ENCODE measurements at places on chromosomes 3 and 15. TPM values are rescaled to one million over a fixed set of nuclear protein-coding genes. Genes with fewer than 3 reads are reported as not detected.

The MKRN3 gene
- 13.9 TPM for polyA plus RNA-seq

The CD96 gene
- not detected for polyA plus RNA-seq

The UNC13C gene
- 4.0 TPM for polyA plus RNA-seq

The SERINC4 gene
- polyA plus RNA-seq: 0.38 TPM

The IQCH gene
- 8.4 TPM for polyA plus RNA-seq

The SPINK8 gene
- not detected for polyA plus RNA-seq

The BTLA gene
- polyA plus RNA-seq: not detected

The ZSCAN2 gene
- 29.9 TPM for polyA plus RNA-seq

The LOXL1 gene
- polyA plus RNA-seq: 1.9 TPM

The ZNF860 gene
- polyA plus RNA-seq: 1.2 TPM

The SLC12A1 gene
- 0.67 TPM for polyA plus RNA-seq

The EFCC1 gene
- polyA plus RNA-seq: not detected

The CRABP1 gene
- 7.0 TPM for polyA plus RNA-seq

The P3H2 gene
- polyA plus RNA-seq: 0.68 TPM

The GRAMD1C gene
- 31.0 TPM for polyA plus RNA-seq

The GLDN gene
- polyA plus RNA-seq: 1.8 TPM

The ADGRG7 gene
- polyA plus RNA-seq: not detected

The ARPP19 gene
- 254 TPM for polyA plus RNA-seq

The PAK6 gene
- polyA plus RNA-seq: 32.4 TPM

The ZNF80 gene
- polyA plus RNA-seq: 0.17 TPM

The RASSF1 gene
- 54.0 TPM for polyA plus RNA-seq

The SEMA3B gene
- 9.6 TPM for polyA plus RNA-seq

The COL8A1 gene
- 0.04 TPM for polyA plus RNA-seq

The NOX5 gene
- polyA plus RNA-seq: not detected

The NUP210 gene
- polyA plus RNA-seq: 8.2 TPM

The OR5K2 gene
- not detected for polyA plus RNA-seq

The SOX14 gene
- polyA plus RNA-seq: not detected

The GOLGA6B gene
- polyA plus RNA-seq: not detected

The ZNF662 gene
- not detected for polyA plus RNA-seq

The TUSC7 gene
- not detected for polyA plus RNA-seq

The THAP10 gene
- 7.2 TPM for polyA plus RNA-seq

The TTLL13 gene
- polyA plus RNA-seq: 0.33 TPM

The GUCA1C gene
- not detected for polyA plus RNA-seq

The TMEM207 gene
- polyA plus RNA-seq: not detected

The RLBP1 gene
- polyA plus RNA-seq: 0.16 TPM

The PRTG gene
- 3.8 TPM for polyA plus RNA-seq

The PIERCE2 gene
- polyA plus RNA-seq: 13.1 TPM

The FGF7 gene
- 0.04 TPM for polyA plus RNA-seq

The NR1D2 gene
- 13.4 TPM for polyA plus RNA-seq

The ATP2B2 gene
- polyA plus RNA-seq: 8.3 TPM

The ITIH1 gene
- polyA plus RNA-seq: not detected

The GPR62 gene
- not detected for polyA plus RNA-seq

The IGDCC3 gene
- 14.4 TPM for polyA plus RNA-seq

The DNAH12 gene
- polyA plus RNA-seq: 1.8 TPM

The FOXB1 gene
- polyA plus RNA-seq: not detected

The EXOG gene
- polyA plus RNA-seq: 45.6 TPM

The MUC13 gene
- polyA plus RNA-seq: not detected

The LRRIQ4 gene
- not detected for polyA plus RNA-seq

The CEMIP gene
- 0.04 TPM for polyA plus RNA-seq

The ATP13A4 gene
- 6.2 TPM for polyA plus RNA-seq

The IL17RD gene
- polyA plus RNA-seq: 14.8 TPM

The C2CD4B gene
- not detected for polyA plus RNA-seq

The TRPM1 gene
- not detected for polyA plus RNA-seq

All from neural cell (in vitro differentiated cells).